ENCODE measurements at places on chromosomes 2 and 18.

DNA sequence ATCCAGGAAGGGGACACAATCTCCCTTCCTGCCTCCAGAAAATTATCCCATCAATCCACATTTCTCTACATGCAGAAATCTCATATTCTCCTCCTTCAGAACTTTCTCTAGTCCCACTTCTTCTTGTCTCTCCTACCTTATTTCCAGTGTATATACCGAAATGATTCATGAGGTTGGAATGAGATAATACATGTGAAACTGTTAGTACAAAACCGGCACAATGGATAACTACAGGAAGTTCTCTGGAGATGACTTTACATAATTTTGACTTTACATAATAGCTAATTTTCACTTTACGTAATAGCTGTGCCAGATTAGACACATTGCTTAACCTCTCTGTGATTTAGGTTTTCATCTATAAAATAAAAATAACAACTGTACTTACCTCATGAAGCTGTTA, 801.3 kb downstream of the ERBB4 start:
- no peak for DNase-seq

DNA sequence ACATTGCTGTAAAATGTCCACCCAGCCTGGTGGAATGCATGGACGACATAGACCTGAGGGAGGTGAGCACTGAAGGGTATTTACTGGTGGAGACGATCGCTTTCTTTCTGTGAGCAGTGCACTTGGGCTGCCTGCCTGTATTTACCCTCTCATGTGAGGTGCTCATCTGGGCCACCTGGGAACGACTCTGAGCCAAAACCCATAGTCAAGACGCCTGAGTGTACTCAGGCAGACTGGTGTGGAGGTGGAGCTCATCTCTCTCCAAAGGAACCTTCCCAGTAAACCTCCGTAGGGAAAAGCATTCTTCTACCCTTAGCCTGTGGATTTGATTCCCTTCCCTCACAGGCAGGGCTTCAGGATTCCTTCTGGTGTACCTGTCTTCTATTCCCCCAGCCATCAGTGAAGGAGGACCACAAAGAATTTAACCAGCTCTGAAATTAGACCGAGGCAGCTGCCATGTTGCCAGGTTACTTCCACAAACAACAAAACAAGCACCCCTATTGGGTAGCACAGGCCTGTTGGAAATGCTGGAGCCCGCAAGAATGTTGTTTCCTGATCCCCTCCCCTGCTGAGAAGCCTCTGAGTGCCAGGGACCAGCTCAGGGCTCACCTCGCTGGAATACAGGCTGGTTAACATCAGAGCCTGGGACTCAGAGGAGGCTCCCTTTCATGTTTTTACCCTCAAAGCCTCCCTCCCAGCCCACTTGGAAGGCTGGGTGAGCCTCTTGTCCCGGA, 47.5 kb upstream of the TXNDC2 start:
- DNase-seq: no peak

GRCh38 chr2:143110758-143111428, 18.3 kb upstream of the ARHGAP15 start:
- DNase-seq: peak; percentile 36

- no peak for DNase-seq
Observed at GRCh38 chr2:72613931-72614330, 211.9 kb downstream of the EXOC6B start.

- no peak for DNase-seq
Observed at GRCh38 chr18:22434973-22435608, 17.4 kb upstream of the CTAGE1 start.

DNA sequence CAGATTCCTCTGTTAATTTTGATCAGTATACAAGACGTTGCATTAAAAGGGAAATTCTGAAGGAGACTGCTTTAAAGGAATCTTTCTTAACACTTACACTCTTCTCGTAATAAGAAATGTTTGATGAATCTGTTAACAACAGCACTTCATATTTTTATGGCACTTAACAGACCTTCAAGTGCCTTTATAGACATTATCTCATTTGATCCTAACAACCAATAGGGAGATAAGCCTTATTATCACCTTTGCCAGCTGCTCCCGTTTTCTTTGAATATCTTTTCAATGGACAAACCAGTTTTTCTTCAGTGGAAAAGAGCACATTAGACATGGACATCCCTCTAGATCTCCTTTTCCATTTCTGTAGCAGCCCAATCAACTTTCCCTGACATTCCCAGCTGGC, 653.0 kb upstream of the FAM98A start:
- DNase-seq: no peak

- DNase-seq: no peak
Observed at GRCh38 chr2:74544634-74545033, 9.1 kb downstream of the LOXL3 start.

DNA sequence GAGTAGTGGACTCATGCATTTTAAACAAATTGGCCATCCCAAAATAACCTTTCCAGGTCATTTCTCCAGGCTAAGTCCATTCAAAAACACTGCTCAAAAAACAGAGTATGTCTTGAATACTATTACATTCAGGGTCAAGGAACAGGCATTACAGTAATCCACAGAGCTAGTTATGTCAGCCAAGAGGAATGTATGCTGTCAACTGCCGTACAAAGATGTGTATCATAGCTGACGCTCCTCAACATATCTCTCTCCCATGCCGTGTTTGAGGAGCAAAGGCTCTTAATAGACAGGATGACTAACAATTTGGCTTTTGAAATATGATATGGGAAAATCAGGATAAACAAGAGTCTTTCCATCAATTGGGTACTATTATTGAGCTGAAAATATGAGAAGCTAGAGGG, 68.8 kb upstream of the KCTD1 start:
- no peak for DNase-seq

DNA sequence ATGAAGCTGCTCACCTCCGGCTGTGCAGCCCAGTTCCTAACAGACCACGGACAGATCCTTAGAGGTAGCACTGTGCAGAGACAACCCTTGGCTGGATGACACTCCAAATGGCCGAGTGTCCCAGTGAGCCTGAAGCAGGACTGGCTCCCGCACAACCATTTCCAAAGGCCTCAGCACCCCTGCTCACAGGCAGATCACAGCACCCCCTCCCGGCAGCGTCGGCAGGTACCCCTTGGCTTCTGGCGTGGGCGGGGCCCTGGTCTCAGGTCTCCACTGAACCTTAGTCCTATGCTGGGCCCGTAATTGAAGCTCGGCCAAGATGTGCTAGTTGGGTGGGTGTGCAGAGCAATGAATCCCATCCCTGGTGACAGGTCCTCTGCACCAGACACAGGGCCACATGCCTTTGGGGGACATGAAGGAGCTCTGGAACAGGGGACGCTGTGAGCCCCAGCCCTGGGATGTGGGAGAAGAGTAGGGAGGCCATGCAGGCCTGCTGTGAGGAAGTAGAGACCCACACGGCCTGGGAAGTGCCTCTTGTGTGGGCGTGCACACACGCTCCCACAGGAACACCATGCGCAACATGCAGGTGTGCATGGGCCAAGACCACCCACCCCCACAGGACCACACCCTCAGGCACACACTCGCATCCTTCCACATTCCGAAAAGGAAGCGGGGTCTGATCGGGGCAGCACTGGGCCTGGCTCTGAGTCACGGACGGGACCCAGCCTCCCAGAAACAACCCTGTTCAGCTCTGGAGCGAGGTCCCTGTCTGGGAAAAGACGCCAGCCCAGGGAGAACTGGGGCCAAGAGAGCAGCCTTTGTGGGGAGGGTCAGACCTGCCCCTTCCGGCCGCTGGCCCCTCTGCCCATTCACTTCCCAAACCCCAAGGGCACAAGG, 2.8 kb downstream of the DUSP2 start:
- peak; percentile 74 for DNase-seq

GRCh38 chr2:69563021-69563420, 80.5 kb downstream of the AAK1 start:
- no peak for DNase-seq

- no peak for DNase-seq
Observed at GRCh38 chr2:184215745-184216144, 382.6 kb upstream of the ZNF804A start.

DNA sequence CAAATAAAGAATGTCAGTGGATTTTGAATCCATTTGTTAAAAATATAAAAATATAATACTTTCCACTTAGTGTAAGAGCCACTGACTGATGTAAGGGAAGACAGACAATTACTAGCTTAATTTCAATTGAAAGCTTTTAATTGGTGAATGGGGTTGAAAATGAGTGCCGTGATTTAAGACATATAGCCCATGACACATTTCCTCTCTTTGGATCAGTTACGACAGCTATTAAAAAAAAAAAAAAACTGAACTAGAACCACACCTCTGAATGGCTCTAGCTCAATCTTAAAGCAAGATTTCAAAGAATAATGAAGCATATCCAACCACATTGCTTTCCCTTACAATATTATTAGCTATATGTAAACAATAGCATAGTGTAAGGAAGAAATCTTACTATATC, 44.0 kb downstream of the CIB4 start:
- no peak for DNase-seq

All from activated CD4-positive, alpha-beta T cell treated with anti-CD3 and anti-CD28 coated beads for 1 hour (primary cell).